ENCODE measurements at places on chromosomes 4 and X. TPM values are rescaled to one million over a fixed set of nuclear protein-coding genes. Genes with fewer than 3 reads are reported as not detected.

ADH1A gene
- not detected for total RNA-seq

USP17L30 gene
- not detected for total RNA-seq

REELD1 gene
- total RNA-seq: not detected

SMIM10 gene
- 9.2 TPM for total RNA-seq

KIAA1210 gene
- total RNA-seq: not detected

GAGE12J gene
- not detected for total RNA-seq

TMPRSS11F gene
- not detected for total RNA-seq

SLC25A31 gene
- total RNA-seq: not detected
